ENCODE measurements at places on chromosomes 4 and X.

DNA sequence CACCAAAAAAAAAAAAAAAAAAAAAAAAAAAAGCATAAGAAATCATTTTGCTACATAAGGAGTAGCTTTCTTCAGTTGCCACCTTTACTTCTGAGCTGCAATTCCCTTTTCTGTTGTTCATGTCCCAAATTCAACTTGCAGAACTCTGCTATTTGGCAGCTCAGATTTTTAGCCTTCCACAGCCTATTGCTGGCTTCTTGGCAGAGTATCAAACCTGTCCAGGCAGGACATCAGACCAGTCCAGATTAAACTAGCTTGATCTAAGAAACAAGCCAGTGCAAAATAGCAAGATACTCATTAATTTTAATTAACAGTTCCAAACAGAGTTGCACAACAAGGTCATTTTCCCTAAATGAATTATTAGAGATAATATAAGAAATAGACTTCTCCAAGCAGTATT is 123.6 kb upstream of the NR3C2 start:
- no peak for DNase-seq

DNA sequence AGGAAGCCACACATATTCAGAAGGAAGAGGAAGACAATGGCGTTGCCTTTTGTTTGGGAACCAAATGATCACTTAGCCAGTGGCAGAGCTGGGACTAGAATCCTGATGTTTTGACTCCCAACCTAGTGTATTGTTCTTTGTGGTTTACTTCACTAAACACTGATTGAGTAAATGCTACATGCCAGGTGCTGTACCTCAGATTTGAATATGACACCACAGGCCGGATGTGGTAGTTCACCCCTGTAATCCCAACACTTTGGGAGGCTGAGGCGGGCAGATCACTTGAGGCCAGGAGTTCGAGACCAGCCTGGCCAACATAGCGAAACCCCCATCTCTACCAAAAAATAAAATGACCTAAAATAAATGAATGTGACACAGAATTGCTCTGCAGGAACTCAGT is 8.4 kb downstream of the NDUFA1 start:
- DNase-seq, result no peak

DNA sequence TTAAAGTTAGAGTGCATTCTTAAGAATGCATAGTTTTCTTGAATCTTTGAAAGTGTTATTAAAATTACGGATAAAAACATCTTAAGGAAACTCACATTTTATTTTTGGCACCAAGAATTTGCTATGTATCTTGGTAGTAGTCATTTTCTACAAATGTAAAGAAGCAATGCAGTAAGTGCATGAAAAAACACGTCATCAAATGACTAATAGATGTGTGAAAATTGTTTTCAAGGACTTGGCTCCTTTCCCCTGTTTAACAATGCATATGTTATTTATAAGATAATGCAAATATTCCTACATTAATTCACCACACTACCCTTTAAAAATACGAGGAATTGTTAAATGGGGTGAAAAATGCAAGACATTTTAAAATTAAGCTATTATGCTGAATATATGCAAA is 461.2 kb upstream of the PCDH7 start:
- no peak for DNase-seq

GRCh38 chr4:8173492-8174242 is 15.1 kb upstream of the ABLIM2 start:
- no peak for DNase-seq

DNA sequence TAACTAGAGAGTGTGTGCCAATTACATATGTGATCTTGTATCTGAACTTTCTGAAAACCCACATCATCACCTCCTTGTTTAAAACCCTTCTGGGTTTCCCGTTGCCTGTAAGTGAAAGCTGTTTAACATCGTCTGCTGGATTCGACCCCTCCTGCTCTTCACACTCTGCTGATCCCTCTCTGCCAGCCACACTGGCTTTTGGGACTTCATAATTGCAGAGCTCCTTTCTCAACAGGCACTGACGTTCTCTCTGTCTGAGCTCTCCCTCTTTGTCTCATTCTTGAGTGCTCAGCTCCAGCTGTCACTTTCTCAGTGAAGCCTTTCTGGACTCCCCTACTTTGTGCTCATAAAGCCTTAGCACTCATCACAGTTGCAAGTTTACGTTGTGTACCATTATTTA is 153.9 kb downstream of the CEP135 start:
- no peak for DNase-seq

- DNase-seq, result no peak
These were observed 16.5 kb downstream of the RXFP1 start for GRCh38 chr4:158538176-158538575.

DNA sequence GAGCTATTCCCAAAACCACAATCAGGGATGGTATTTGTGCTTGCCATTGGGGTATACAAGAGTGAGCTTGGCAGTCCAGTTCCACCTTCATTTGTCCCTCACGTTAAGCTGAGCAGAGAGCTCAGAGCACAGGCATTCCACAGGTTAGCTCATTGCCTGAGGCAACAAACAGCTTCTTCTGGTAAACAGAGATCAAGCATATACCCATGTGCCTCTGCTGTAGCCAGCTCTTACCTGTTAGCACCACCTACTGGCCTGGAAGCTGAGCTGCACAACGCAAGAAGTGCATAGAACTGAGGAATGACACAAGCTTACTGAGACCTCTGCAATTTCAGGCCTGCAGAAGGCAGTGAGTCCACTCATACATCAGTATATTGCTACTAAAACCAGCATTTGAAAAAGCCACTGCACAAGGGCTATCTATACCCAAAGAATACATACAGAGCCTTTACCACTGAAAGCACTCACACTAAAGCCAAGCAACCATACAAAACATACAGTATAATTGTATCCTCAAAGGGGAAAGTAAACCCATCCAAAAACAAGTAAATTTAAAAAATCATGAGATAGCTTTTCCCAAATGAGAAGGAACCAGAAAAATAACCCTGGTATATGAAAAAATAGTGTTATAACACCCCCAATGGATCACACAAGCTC is 258.3 kb upstream of the GABRA2 start:
- DNase-seq, result peak; percentile 47

DNA sequence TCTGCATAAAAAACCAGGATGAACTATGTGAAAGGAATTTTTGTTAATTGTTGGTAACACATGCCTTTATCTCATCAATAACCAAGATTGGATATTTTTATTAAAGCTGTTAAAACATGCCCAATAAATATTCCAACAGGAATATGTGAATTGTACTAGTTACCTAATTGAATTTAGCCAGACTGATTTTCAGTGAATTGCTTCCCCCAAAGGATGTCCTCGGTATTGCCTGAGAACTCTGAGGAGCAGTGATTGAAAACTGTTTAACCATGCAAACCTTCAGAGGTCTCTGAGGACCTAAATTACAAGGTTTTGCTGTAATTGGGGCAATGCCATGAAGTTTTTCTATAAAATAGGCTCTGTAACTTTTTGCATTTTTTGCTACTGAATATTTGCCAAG is 66.6 kb downstream of the BLTP1 start:
- DNase-seq, result no peak

- DNase-seq, result no peak
These were observed 542.7 kb upstream of the NR3C2 start for GRCh38 chr4:148984951-148985350.

DNA sequence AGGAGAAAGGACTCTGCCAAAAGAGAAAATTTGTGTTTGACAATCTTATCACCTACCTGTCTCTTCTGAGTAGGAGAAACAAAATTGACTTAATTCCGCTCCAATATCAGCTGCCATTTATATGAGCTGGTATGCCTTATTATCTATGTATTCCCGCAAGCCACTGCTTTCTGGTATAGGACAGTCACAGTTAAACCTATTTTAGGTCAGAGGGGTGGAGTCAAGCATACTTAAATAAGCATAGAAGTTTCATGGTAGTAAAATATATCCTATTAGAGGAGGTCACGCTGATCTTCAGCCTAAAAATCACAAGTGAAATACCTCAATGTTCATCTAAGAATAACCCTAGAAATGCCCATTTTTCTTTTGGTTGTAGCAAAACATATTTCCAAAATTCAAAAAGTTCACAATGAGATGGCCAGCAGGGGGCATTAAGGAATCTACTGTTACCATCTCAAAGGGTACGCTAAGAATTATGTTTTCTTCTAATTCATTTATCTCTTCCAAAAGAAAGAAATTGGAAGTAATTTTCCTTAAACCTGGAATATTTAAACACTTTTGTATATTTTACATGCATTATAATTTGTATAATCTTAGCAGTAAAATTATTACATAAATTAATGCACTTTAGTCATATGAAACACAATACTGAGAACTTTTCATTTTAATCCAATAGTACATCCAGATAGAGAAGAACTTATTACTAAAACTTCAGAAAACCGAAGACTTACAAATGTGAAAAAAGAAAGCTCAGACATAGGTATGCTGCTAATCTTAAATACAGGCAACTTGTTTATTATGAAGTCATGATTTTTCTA is 10.5 kb downstream of the PPAT start:
- DNase-seq, result peak; percentile 40

DNA sequence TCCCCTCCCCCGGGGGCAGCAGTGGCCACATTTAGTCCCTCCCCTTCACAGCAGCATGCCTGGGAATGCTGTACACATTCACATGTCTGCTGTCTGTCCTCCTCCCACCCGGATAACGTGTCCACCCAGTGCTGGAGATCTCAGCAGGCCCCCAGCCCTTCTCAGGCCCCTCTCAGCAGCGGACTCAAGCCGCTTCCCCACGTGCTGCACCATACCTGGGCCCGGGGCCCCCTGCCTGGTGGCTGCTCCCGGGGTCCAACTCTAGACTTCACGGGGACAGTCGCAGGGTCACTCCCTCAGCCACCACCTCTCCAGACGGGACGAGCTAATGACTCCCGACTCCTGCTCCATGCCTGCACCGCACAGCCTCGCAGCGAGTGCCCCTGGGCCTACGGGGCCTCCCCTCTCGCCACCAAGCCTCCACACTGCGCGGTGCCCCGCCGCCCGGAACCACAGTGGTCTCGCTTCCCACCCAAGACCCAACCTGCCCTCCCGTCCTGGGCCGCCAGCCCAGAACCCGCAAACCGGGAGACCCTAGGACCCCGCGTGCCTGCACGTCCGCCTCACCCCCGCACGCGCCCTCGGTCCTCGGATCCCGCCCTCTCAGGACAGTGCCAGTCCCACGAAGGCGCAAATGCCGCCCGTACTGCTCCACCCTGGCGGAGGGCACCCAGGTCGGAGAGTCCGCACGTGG is 1.3 kb upstream of the PCGF3 start:
- DNase-seq, result no peak

- no peak for DNase-seq
These were observed 283.8 kb upstream of the ARSJ start for GRCh38 chr4:114263233-114263632.

DNA sequence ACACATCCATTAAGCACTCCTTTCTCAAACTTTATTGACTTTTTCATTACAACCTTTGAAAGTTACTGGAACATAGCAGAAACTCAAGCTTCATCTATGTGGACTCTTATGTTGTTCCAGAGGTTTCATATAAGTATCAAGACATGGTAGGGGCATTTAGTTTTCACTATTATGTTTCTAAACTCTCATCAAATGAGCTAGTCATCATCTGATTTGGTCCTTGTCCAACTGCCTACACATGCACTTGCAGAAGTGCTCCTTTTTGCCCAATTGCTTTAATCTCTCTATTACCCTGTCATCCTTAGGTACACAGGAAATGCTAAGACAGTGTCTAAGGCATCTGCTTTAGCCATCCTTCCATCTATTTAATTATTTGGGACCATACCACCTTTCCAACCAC is 42.2 kb upstream of the EPGN start:
- DNase-seq, result no peak
